ENCODE measurements at places on chromosomes 13 and 19.

GRCh38 chr19:5171711-5172110, 168.9 kb downstream of the PTPRS start:
- no peak for DNase-seq

DNA sequence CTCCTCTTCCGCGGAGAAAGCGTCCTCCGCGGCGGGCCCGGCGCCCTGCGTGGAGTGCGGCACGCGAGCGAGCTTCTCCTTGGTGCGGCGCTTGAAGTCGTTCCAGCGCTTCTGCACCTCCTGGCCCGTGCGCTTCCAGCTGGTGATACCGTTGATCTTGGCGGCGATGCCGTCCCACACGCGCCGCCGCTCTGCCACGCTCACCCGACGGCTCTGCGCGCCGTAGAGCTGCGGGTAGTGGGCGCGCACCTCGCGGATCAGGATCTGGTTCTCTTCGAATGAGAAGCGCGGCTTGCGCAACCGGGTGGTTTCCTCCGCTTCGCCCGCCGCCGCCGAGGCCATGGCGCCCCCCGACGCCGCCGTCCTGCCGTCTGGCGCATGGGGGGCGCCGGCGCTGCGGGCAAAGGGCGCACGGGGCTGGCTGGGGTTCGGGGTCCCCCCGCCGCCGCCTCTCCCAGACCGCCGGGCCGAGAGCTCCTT, 941 bp downstream of the MYPOP start:
- DNase-seq, result peak; percentile 80

- no peak for DNase-seq
Measured at GRCh38 chr13:94028650-94029049, 450.8 kb downstream of the DCT start.

GRCh38 chr19:35904311-35905068, 2.2 kb downstream of the HCST start:
- DNase-seq, result no peak

- DNase-seq, result no peak
Measured at GRCh38 chr13:30803749-30804148, 68.4 kb downstream of the ALOX5AP start.

DNA sequence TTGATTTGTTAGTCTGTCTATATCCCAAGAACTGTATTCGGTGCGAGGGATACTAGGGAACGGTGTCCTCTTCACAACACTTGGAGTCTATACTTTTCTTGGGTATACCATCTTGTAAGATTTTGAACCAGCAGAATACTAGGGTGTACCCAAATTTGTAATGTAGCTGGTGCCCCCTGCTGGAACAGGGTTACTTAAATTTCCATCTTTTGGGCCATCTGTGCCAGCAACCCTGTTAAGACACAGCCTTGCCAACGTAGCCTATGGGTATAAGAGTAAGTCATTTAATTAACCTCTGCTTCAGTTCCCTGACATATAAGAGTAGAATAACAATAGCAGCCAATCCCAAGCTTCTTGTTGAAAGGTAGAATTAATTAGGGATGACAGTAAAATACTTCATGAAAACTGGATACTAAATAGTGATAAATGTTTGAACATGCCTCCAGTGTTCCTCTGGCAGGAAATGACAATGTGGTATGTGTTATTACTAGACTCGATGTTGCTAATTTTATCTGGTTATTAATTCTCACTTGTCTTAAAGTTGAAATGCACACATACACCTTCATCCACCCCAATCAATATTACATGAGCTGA, 607.6 kb downstream of the FGF9 start:
- DNase-seq, result peak; percentile 58

DNA sequence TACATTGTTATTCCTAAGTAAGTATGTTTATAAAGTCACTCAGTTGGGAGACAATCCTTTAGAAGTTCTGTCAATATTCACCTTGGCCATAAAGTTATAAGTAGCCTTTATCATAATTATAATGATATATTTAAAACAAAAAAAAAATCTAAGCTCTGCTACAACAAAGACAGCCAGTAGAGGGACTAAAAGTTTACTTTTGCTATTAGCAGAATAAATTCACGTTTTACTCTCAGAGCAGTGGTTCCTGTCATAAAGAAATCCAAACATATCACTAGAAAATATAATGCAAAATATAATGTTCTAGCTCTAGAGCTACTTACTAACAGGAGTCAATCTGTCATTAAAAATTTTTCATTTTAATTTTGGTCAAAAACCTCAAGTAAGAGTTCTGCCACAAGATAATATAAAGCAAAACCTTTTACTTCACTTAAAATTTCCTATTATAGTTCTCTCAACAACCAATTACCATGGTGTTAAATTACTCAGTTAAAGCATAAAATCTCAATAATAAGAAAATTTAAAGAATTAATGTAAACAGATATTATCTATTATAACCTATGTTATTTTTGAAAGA, 17.7 kb downstream of the INTS6 start:
- DNase-seq, result peak; percentile 72

DNA sequence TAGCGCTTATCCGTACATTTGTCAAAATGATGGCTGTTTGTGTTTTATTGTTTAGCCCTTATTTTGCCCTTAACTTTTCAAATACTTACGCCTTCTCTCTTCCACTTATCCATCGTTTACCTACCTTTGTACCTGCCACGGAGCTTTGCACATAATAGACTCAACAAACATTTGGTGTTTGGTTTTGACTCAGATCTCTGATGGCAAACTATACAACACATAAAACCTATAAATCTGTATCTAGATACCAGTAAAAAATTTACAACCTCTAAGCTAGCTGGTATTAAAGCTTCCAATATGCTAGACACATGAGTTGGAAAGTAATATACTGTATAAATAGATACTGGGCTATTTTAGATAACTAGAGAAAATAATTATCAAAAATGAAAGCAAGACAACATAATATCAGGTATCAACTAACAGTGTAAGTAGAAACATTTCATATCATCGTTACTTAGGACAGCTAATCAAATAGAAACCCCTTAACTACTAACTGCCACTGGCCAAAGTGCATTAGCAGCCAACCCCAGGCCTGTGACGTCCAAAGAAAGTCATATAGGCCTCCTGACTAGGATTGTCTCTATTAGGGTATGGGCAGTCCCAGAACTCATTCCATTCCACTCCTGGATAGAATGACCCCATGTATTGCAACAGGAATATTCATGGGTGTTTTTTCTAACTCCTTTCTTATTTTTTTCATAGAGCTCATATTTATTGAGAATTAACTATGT, 53.8 kb downstream of the KCTD12 start:
- DNase-seq, result no peak

GRCh38 chr13:26048741-26049140, 3.1 kb downstream of the SHISA2 start:
- no peak for DNase-seq

- no peak for DNase-seq
Measured at GRCh38 chr19:16889366-16889882, 625 bp downstream of the F2RL3 start.

- DNase-seq, result no peak
Measured at GRCh38 chr19:12497032-12497431, 12.4 kb upstream of the ZNF709 start.

- peak; percentile 6 for DNase-seq
Measured at GRCh38 chr19:36707134-36707533, 19.7 kb downstream of the ZNF567 start.

DNA sequence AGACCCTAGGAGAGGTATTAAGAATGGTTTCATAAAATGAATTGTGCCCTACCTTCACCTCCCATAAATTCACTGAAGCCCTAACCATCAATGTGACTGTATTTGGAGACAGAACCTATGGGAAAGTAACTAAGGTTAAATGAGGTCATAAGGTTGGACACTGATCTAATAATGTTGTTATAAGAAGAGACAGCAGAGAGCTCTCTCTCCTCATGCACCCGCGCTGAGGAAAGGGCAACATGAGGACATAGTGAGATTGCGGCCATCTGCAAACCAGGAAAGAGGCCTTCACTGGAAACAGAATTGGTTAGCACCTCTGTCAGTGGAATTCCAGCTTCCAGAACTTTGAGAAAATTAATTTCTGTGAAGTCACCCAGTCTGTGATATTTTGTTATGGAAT, 1396.1 kb upstream of the MIR17HG start:
- DNase-seq, result peak; percentile 11

DNA sequence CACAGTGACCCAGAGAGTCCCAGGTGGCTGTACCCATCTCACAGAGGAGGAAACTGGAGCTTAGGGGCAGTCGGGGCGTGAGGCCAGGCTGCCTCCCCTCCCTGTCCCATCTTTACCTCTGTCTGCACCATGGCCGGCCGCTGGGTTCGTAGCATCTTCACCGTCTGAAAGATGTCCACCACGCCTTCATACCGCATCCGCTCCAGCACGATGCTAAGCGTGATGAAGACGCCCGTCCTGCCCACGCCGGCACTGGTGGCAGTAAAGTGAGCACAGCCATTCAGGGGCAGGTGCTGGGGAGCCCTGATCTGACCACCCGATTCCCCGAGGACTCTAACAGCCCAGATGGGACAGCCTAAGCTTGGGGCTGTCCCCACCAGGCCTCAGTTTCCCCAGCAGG, 132.8 kb downstream of the PTPRS start:
- no peak for DNase-seq

GRCh38 chr13:33322543-33322809, 36.9 kb upstream of the STARD13 start:
- DNase-seq, result peak; percentile 87

DNA sequence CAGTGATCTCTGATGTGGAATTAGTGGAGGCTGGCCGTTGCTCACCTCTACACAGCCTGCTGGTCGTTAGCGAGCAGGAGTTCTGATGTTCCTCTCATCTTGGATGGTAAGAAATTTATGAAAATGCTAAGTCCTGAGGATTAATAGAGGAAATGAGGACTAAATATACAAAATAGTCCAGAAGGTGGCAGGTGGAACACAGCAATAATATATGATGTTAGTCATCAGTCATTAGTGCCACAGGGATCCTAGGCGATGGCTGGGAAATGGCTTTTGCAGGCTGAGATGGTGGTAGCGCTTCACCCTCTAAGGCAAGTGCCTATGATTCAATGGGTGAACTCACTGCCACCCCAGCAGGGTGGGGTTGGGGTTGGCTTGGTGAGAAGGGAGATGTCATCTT, 338.6 kb upstream of the TMTC4 start:
- peak; percentile 2 for DNase-seq

- no peak for DNase-seq
Measured at GRCh38 chr13:33827139-33827538, 9.2 kb downstream of the RFC3 start.

- peak; percentile 78 for DNase-seq
Measured at GRCh38 chr13:48233889-48234488, 983 bp downstream of the ITM2B start.

GRCh38 chr13:30711375-30711774, 24.0 kb upstream of the ALOX5AP start:
- DNase-seq, result peak; percentile 72
